Activated CD4-positive, alpha-beta T cell treated with anti-CD3 and anti-CD28 coated beads for 36 hours (primary cell): ENCODE measurements at places on chromosomes 1 and 21. TPM values are rescaled to one million over a fixed set of nuclear protein-coding genes. Genes with fewer than 3 reads are reported as not detected.
A peak's percentile ranks its signal among the peaks of the same experiment; 100 is the strongest.

TMEM82 gene
- total RNA-seq = not detected

DNA sequence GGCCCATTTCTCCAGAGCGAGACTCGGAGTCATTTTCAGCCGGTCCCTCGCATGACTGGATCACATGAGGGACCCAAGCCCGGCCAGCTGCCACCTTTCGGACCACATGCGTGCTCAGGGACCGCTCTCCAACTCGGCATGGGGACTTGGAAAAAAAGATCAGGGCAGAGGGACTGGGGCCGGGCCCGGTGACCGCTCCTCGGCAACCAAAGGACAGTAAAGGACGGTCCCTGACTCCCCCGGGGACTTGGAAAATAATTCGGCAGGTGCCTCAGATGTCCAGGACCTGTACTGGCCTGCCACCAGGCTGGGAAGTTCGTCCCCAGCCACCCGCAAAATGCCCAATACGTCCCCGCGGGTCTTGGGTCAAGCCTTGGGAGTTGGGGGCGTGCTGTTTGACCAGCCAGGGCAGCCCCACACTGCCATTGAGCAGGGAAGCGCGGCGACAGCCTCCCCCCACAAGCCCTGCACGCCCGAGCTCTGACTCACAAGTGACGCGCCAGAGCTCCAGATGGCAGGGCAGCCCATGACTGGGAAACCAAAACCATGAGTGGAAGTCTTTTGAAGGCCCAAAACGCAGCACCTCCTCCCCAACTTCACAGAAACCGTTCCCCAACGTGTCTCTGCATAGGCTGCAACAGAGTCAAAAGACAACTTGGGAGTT, 134.5 kb downstream of the LIPI start:
- H3K27ac ChIP-seq = no peak overlapping the region
- H3K27me3 ChIP-seq = no peaks in the 10 kb centered on the region

DNA sequence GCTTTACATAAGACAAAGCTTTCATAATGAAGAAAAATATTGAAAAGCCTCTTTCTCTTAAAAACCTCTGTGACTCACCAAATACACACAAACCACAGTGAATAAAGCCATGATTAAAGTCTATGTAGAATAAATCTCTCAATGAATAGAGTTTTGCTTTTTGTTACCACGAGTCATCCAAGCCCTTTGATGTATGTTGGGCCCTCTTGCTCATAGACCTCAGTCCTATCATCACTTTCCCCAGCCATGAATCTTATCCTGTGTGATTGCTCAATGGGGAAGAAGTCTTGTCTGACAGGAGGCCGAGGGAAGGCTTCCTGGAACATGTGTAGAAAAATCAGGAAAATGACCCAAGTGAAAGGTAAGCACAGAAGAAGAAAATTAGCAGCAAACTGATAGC, 60.8 kb downstream of the NGF start:
- H3K4me3 ChIP-seq = no peak overlapping the region
- H3K27me3 ChIP-seq = peaks cover 21% of the 10 kb centered on the region
- peaks cover 5% of the 10 kb centered on the region for H3K4me1 ChIP-seq
- DNase-seq = peak; percentile 23
- no peak overlapping the region for H3K27ac ChIP-seq

GRCh38 chr1:234843946-234844345, 234.0 kb upstream of the IRF2BP2 start:
- H3K36me3 ChIP-seq = peaks cover 3% of the 10 kb centered on the region
- DNase-seq = no peak
- peak overlapping the region; percentile 94 for H3K27ac ChIP-seq
- peak overlapping the region; percentile 63 for H3K4me3 ChIP-seq
- peaks cover 88% of the 10 kb centered on the region for H3K4me1 ChIP-seq
